ENCODE measurements at places on chromosomes 7 and 10.

DNA sequence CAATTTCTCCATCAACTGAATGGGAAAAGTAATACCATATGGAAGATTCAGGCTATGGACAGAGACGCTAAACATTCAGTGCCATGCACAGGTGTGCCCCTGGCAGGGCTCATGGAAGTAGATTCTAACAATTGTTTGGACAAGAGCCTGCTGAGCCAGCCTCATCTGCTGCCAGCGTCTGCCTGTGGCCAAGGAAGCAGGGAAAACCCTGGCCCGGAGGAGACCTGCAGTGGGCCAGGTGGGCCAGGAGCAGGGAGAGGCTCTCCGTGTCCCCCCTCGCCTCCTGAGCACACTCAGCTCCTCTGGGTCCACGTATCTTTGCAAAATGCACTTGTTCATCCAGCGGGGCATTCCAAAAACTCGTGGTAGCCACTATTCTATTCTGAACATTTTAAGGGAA lies 130.1 kb downstream of the TCERG1L start:
- DNase-seq, result no peak

DNA sequence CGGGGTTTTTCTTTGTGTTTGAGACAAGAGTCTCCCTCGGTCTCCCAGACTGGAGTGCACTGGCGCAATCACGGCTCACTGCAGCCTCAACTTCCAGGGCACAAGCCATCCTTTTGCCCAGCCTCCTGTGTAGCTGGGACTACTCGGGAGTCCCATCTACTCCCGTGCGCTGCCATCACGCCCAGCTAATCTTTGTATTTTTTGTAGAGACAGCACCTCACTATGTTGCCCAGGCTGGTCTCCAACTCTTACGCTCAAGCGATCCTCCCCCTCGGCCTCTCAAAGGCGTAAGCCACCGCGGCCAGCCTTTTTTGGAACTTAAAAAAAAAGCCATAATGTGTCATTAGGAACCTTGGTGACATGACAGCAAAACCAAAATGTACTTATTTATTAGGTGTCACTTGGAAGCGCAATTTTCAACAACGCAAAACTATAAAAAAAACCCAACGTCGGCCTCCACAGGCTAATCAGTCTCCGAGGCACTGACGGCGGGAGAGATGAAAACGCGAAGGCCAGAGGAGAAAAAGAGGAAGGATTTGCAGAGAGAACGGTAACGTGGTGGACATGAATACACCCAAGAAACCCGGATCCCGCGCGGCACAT lies 911 bp upstream of the HNRNPH3 start:
- no peak for DNase-seq

DNA sequence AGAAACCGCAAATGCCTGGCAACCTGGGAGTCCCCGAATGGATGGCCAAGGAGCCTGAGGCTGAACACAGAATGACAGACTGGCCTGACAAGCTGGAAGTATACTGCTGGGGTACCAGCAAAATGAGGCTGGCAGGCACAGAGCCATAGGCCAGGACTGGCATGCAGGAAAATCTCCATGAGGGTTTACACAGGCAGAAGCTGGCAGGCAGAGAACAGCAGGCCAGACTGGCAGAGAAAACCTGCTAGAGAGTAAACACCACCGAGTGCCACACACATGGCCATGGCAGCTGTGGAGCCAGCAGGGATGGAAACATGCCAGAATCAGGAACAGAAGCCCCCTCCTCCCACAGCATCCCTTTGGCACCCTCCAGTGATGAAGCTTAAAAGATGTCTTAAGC lies 63.4 kb downstream of the CRPPA start:
- no peak for DNase-seq

DNA sequence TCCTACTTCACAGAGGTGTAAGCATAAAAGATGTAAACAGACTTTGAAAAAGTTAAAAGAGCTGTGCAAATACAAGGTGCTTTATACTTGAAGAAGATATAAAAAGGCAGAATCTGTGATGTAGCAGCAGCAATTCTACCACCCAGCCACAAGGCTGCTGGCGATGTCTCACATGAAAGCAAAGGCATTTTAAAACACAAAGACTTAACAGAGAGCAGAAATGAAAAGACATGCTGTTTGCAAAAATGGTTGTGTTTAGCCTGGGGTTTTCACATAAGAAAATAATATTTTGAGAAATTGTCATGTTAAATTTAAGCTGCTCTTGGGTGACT lies 85.5 kb upstream of the ZNF800 start:
- DNase-seq, result no peak

- no peak for DNase-seq
Observed at GRCh38 chr10:128091636-128092210, 34.5 kb downstream of the MKI67 start.

DNA sequence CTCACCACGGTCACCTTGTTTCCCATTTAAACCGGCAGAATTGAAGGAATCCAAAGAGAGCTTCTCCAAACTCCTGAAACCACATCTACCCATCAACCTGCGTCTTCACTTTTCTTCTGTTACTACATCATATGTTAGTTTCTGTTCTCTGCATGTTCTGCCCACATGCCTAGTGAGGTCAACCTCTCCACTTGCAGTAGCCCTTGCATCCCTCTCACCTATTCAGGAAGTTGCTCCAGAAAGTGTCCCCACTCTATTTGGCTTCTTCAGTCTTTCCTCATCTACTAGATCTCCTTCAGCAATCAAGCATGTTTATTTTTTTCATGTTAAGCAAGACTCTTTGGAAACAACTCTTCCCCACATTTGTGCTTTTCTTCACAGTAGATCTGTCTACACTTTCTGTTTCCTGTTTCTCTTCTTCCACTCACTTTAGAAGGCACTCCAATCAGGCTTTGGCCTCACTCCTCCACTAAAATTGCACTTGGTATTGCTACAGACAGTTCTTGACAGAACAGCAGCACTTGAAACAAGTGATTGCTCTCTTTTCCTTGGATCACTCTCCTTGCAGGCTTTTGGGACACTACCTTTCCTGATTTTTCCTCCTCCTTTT lies 7.5 kb downstream of the SAMD9L start:
- no peak for DNase-seq

DNA sequence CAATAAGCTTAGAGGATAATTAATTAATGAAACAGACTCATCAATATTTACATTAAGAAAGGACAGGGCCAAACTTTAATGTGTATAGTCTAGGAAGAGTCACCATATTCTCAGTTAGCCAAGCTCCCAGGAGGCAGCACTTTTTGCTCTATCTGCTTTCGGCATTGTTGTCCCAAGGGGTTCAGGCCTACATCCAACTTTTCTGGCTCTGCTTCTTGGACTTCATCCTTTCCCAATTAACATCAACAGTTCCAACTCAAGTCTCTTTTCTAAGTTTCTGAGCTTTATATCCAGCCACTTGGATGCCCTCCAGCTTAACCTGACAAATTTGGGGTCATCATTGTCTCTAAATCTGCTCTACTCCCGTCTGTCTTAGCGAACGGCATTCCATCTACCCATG lies 42.8 kb downstream of the GLI3 start:
- DNase-seq, result no peak

DNA sequence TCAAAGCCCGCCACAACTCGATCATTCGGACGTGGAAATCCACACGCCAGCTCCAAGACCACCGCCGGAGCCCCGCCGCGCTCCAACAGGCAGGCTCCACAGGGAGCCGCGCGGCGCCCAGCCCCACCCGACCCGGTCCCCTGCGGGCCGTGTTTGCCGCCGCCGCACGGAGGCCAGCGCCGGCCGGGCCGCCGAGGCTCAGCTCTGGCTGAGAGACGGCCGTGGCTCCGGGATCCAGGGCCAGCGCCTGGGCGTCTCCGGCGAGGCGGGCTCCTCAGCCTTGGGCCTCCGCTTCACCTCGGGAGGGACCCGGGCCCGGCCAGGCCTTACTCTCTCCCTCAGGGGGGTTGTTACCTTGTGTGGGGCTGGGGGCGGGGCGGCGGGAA lies 333 bp downstream of the SMNDC1 start:
- peak; percentile 46 for DNase-seq

- DNase-seq, result no peak
Observed at GRCh38 chr10:28986856-28987255, 302.0 kb upstream of the LYZL1 start.
